Stimulated activated CD4-positive, alpha-beta T cell treated with anti-CD3 and anti-CD28 coated beads, Interleukin-4, amount 100 ng/mL, for 4 hours (primary cell): ENCODE measurements at places on chromosomes 3 and 15.

DNA sequence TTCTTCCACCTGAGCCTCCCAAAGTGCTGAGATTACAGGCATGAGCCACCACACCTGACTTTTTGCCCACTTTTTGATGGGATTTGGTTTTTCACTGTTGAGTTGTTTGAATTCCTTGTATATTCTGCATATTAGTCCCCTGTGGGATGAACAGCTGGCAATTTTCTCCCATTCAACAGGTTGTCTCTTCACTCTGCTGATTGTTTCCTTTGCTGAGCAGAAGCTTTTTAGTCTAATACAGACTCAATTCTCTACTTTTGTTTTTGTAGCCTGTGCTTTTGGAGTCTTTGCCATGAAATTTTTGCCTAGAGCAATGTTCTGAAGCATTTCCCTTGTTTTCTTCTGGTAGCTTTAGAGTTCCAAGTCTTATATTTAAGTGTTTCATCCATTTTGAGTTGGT is 62.7 kb upstream of the MFGE8 start:
- no peak for DNase-seq

- no peak for DNase-seq
Observed at GRCh38 chr3:151562891-151563290, 102.0 kb upstream of the IGSF10 start.

DNA sequence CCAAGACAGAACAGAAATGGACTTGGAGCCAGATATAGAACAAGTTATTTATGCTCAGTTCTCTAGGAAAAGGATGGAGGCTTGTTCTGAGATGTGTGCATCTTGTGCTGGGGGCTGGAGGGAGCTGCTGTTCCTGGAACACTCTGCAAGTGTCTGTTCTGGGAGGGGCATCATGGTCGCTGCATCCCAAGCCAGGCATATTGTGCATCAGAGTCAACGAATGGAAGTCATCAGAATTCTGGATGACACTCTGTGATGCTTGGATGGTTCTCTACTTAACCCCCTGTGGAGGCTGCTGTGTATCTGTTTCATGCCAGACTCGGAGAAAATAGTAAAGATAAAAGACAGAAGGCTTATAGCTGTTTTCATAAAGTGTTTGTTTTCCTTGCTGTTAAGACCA is 34.7 kb downstream of the RPL22L1 start:
- no peak for DNase-seq

DNA sequence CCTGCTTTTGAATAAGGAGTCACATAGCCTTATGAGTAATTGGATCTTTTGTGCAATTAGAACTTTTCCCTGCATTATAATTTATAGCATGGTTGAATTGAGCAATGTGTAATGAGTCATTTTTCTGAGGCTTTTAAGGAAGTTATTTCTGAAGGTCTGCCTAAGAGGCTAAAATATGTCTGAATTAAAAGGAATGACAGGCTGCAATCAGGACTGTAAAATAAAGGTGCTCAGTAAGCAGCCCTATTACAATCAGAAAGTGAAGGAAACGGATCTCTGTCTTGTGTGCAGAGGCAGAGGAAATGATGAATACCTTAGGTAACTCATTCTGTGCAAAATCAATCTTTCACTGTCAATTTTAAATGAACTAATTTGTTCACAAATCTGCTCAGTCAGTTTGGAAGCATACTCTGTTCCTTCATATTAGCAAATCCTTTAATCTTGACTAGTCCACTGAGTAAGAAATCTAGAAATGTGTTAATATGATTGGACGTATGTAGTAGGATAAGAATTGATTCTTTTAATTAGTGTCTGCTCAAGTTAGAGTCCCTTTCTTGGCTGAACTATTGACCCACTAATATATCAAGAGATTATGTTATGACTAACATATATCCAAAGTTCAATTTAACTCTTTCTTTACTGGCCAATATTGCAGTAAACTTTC is 290.1 kb downstream of the ZIC1 start:
- DNase-seq: no peak

GRCh38 chr3:68089572-68090011 is 435.2 kb upstream of the SUCLG2 start:
- no peak for DNase-seq

- DNase-seq: no peak
Observed at GRCh38 chr3:195385526-195385925, 57.3 kb downstream of the ACAP2 start.

DNA sequence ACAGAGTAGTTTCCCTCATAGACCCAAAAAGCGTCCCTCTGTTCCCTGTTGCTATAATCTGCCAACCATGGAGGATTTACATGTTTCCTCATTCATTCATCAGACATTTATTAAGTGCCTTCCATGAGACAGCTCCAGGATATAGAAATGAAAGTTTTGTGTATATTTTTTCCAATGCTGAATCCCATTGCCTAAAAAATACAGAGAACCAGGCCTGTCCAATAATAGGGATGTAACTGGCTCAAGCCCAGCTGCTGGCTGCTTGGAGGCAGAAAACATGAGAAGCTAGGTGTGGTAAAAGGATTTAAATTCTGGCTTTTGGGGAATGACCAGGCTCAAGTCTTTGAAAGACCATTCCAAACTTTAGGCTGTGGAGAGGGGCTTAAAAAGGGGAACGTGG is 41.5 kb downstream of the RARB start:
- DNase-seq: no peak
